ENCODE measurements at places on chromosomes 6 and 20. TPM values are rescaled to one million over a fixed set of nuclear protein-coding genes. Genes with fewer than 3 reads are reported as not detected.

Gene CAGE1
- total RNA-seq = not detected

Gene EPPIN
- total RNA-seq = not detected

Gene CTSZ
- total RNA-seq = 178 TPM

Gene C20orf144
- total RNA-seq = 0.07 TPM

Gene NFATC2
- 8.5 TPM for total RNA-seq

Gene TMEM217
- total RNA-seq = 0.60 TPM

Gene NKAIN4
- total RNA-seq = 5.2 TPM

Gene ATP6V1G2
- 0.72 TPM for total RNA-seq

Gene SH3BGRL2
- 0.33 TPM for total RNA-seq
